ENCODE measurements at places on chromosomes 1 and 21.

DNA sequence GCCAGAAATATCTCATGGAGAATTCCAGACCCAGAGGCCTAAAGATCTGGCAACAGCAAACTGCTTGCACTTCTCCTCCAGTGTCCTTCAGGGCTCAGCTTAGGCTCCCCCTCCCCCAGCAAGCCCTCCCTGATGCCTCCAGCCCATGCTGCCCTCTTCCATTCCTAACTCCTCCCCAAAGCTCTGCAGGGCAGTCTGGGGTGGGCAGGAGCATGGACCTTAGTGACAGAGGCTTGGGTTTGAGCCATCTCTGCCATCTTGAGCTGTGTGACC, 436.8 kb downstream of the PTPRU start:
- no peak for DNase-seq

DNA sequence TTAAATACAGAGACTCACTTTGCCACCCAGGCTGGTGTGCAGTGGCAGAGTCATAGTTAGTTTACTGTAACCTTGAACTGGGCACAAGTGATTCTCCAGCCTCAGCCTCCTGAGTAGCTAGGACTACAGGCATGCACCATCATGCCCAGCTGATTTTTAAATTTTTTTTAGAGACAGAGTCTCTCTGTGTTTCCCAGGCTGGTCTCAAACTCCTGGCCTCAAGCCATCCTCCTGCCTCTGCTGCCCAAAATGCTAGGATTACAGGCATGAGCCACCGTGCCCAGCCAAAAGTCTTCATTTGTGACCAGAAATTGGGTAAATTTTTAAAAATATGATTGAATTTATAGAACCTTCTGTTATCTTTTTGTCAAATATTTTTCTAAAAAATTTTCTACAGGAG, 17.9 kb upstream of the TARS2 start:
- no peak for DNase-seq

GRCh38 chr1:82762829-82763532, 962.2 kb downstream of the ADGRL2 start:
- DNase-seq, result no peak

DNA sequence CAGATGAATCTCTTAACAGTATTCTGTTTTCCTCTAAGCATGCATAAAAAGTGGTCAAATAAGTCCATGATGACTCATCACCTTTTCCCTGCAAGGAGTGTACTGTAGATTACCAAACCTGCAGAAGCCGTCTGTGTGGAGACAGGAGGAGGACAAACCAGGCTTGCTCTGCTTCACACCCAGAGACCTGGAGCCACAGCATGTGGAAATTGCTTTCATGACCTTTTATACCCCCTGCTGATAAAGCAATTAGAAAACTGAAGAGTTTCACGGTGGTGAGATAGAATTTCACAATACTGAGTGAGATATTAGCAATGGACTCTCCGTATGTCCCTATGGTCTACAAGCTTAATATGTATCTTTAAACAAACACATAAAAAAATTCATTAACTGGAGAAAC, 9.4 kb downstream of the CORT start:
- DNase-seq, result no peak

DNA sequence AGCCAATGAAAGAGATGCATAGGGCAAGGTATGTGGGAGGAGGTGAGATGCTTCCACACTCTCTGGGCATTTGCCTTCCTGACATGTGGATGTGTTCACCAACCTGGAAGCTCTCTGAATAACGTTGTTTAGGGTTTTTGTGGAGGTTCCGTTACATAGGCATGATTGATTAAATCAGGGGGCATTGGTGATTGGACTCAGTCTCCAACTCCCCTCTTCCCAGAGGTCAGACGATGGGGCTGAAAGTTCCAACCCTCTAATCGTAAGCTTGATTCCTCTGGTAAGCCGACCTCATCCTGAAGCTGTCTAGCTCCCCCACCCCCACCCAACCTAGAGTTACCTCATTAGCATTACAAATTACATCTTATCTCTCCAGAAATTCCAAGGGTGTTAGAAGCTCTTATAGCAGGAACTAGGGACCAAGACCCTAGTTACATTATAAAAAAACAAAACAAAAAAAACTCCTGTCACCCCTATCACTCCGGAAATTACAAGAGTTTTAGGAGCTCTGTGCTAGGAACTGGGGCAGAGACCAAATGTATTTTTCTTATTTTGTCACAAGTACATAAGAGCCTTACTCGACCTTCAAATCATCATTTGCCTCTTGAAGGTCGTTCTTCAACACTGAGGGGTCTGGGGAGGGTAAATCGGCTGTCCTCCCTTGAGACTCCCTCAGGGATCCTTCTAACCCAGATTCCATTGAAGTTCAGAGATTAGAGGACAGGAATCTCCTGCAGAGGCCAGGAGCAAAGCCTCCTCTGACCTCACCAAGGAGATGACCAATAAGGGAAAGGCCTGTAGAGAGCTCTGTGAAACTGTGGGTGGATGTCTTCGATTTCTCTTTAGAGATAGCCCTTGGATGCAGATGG, 58.2 kb downstream of the DNTTIP2 start:
- no peak for DNase-seq
